ENCODE measurements at places on chromosomes 7 and 10.

DNA sequence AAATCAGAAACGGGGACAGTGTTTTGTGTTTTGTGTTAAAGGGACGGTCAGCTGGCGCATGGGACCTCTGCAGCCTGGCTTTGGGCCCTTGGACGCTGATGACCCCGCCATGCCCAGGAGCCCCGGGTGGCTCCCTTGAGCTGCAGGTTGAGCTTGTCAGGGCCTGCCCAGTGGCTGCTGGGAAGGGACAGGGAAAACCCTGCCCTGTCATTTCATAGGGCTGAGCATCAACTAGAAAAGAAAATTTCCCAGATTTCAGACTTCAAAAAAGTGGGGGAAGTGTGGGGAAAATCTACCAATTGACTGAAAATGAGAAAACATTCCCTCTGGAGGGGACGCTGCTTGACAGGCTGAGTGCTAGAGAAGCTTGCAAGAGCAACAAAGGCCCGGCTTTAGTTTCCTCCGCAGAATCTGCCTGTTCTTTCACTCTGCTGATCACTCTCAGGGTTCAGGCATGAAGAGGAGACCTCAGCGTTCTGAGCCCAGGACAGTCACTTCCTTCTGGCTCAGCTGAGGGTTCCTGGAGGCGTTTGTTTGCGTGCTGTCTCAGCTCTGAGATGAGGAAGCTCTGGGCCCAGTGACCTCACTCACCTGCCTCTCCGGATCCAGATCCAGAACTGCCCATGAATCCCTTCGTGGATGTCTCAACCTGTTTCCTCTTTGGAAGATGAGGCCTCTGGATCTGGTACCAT, 18.6 kb upstream of the DNAJB6 start:
- no peak for DNase-seq

DNA sequence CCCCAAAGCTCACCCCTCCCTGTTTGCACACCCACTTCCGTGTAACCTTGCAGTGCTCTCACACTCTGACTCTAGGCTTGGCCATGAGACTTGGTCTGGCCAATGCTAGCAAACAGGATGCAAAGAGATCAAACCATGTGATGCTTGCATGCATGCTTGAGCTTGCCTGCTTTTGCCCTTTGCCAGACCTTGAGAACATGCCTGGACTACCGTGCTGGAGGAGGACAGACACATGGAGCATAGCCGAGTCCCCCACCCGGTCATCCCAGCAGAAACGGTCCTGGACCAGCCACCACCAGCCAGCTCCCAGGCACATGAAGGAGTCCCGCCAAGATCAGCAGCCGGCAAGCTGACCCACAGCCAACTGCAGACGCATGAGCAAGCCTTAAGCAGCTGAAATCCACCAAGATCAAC, 23.4 kb downstream of the PYROXD2 start:
- peak; percentile 2 for DNase-seq

DNA sequence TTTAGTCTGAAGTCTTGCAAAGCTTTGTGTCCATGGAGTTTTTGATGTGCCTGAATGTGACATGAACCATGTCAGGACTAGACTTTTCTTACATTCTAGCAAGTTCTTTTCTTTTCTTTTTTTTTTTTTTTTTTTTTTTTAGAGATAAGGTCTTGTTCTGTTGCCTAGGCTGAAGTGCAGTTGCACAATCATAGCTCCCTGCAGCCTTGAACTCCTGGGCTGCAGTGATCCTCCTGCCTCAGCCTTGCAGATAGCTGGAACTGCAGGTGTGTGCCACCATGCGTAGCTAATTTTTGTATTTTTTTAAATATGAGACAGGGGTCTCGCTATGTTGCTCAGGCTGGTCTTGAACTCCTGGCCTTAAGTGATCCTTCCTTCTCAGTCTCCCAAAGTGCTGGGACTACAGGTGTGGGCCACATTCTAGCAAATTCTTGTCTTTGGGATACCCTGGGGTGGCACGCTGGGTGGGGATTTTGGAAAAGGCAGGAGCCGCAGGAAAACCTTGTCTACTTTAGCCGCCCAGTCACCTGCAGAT, 152.8 kb downstream of the SVIL start:
- DNase-seq = no peak

GRCh38 chr7:65827366-65827765, 45.5 kb upstream of the VKORC1L1 start:
- no peak for DNase-seq

GRCh38 chr7:116601426-116601825, 70.6 kb upstream of the MET start:
- DNase-seq = no peak

DNA sequence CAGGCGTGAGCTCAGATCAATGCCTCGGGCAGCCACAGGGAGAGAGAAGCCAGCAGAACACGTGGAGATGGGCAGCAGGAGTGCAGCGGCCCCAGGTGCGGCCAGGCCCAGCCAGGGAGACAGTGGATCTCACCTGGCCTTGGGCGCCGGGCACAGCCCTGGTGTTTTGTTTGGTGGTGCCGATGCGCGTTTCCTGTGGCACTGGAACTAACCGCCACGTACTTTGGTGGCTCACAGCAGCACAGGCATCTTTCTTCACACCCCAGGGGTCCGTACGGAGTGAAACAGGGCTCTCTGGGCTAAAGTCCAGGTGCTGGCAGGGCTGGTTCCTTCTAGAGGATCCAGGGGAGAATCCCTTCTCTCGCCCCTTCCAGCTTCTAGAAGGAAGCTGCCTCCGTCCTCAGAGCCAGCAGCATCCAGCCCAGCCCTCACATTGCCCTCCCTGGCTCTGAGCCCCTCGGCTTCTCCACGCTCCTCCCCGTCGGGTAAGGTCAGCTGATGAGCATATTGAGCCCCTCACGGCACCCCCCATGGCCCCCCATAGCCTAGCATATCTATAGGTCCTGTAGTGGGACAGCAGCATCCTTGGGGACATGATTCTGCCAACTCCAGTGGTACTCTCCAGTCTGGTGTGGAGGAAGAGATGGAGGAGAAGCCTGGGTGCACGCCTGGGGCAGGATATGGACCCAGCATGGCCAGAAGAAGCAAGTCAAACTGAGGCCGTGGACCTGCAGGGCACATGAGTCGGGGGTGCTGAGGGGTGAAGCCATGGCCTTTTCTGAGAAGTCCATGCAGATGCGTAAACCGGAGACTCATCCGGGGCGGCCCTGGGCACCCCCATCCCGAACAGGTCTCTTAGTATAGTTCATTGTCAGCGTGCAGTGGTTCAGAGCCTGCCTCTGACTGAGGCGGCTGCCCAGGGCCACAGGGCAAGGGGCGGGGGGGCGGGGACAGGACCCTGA, 43.4 kb upstream of the PPP2R2D start:
- DNase-seq = no peak

GRCh38 chr7:22144950-22145349, 199.3 kb upstream of the CDCA7L start:
- no peak for DNase-seq

GRCh38 chr10:120286280-120286679, 170.7 kb upstream of the PLPP4 start:
- DNase-seq = no peak

- DNase-seq = peak; percentile 24
Measured at GRCh38 chr7:128919881-128920799, 9.6 kb upstream of the KCP start.

DNA sequence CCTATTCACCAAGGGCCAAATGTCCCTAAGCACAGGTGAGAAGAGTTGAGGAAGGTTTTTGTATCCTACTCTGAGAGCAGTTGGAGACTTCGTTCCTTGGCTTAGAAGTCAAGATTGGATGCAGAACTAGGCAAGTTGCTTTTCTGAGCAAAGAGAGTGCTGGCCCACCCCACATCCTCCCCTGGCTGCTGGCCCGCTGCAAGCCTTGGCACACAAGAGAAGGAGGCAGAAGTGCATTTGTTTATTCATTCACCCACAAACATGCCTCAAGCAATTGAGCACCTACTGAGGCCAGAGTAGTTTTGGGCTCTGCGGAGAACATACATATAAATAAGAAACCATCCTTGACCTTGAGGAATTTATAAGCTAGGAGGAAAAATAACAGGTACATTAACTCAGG, 318.9 kb downstream of the KCNMA1 start:
- no peak for DNase-seq

GRCh38 chr7:70288781-70289456, 690.6 kb downstream of the AUTS2 start:
- no peak for DNase-seq

DNA sequence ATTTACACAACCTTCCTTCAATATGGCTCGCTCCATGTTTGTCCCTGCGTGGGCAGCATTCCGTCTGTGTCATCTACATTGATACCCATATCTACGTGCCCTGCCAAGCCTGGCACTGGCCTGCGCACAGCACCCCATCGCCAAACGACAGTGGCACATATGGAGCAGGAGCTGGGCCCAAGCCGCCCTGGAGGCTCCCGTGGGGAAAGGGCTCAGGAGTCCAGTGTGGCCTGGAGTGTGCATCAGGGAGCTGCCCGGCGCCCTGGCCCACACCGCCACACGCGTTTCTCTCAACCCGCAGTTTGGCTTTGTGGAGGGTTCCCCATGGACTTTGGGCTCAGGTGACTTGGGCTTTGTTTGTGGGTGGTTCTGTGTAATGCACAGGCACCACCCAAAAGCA, 273.2 kb downstream of the PTPRN2 start:
- DNase-seq = no peak

GRCh38 chr7:128726059-128726736, 13.0 kb upstream of the CALU start:
- DNase-seq = no peak

GRCh38 chr7:47905076-47905920, 43.0 kb downstream of the PKD1L1 start:
- DNase-seq = peak; percentile 37

DNA sequence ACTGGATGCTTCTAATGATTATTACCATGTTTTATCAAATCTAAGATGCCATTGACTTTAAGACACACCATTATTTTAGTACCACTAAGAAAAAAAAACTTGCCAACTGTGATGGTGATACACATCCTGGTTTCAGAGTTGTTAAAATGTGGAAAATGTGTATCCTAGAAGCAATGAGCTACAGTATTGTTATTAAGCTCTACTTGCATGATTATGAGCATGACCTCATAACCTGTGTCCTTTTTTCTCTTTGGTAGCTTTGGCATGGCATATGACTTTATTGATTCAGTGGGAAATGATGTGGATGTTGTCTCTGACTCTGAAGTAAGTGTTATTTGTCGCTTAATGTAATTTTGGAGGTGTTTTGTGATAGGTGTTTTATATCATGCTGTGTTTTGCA, 3.3 kb downstream of the EDRF1 start:
- DNase-seq = no peak

GRCh38 chr10:17238445-17239291, 10.6 kb downstream of the VIM start:
- no peak for DNase-seq

- DNase-seq = no peak
Measured at GRCh38 chr7:69567800-69568199, 30.5 kb upstream of the AUTS2 start.

DNA sequence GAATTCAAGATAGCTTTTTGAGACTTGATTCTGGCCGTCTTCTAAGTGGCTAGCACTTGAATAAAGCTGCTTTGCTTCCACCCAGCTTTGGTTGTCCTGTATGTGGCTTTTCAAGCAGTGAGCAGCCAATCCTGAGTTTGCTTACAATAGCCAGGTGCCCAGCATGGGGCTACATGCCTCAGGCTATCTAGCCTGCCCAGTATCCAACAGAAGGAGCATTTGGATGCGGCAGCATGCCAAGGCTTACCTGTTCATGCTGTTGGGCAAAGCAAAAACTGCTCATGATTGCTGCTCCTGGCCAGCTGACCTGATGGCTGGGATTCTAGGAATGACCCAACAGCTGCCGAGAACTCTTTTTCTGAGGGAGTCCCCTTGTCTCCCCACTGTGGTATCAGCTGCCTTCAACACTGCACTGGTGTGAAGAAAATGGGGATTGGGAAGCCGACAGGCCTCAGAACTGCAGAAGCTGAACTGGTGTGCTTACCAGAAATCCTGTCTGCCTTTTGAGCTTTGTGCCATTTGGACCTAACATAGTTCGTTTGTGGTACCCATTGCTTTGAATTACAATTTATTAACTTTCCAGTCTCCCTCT, 618.9 kb upstream of the IGFBP3 start:
- DNase-seq = no peak

DNA sequence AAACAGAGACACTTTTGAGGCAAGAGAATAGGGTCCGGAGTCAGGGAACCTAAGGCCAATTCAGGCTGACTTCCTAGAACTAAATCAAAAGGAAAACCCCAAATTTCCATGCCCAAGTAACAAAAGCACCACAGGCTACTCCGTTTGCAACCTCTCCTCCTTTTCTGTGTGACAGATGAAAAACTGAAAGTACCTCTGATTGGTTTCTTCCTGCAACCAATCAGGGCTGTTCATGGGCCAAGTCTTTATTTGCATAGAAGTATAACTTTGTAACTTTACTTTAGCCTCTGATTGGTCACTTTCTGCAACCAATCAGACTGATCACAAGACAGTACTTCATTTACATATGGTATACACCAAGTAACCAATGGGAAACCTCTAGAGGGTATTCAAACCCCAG, 239.9 kb upstream of the KCND2 start:
- DNase-seq = no peak

GRCh38 chr7:141001546-141001945, 13.2 kb downstream of the MRPS33 start:
- no peak for DNase-seq

DNA sequence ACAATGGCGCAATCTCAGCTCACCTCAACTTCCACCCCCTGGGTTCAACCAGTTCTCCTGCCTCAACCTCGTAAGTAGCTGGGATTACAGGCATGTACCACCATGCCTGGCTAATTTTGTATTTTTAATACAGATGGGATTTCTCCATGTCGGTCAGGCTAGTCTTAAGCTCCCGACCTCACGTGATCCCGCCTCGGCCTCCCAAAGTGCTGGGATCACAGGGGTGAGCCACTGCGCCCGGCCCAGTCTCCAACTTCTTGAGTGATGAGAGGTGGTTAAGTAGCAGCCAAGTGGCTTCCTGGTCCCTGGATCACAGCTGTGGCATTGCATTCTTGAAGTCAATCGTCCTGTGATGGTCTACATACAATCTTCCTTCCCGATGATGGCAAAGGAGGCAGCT, 46.1 kb upstream of the NFE2L3 start:
- DNase-seq = no peak
